ENCODE measurements at places on chromosomes 6 and 20. TPM values are rescaled to one million over a fixed set of nuclear protein-coding genes. Genes with fewer than 3 reads are reported as not detected.
A peak's percentile ranks its signal among the peaks of the same experiment; 100 is the strongest.

The MEP1A gene
- total RNA-seq: not detected

GRCh38 chr6:110103260-110103659 is 76.2 kb downstream of the WASF1 start:
- DNase-seq: peak; percentile 34

DNA sequence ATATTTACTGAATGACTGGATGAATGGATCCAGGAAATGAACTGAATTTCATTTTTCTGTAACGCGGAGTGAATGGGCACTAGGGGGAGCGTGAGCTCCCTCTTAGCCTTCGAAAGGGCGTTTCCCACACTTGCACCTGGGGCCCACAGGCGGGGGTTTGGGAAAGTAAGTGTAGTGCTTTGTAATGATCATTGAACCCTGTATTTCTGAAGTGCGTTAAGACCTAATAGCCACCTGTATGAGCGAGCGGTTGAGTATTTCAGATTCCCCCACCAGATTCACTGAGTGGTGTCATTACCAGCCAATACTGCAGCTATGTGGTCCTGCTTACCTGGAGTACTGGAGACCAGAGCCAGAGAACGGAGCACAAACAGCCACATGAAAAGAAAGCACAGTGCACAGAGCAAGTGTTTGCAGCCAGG is 10.5 kb downstream of the SYTL3 start:
- DNase-seq: peak; percentile 47

The MDFI gene
- total RNA-seq: 61.3 TPM

- DNase-seq: no peak
These were observed 97.4 kb downstream of the YTHDF1 start for GRCh38 chr20:63118303-63119120.

The HLA-DMB gene
- total RNA-seq: 0.38 TPM

- peak; percentile 58 for DNase-seq
These were observed 42.9 kb downstream of the BCAS4 start for GRCh38 chr20:50837532-50838321.

DNA sequence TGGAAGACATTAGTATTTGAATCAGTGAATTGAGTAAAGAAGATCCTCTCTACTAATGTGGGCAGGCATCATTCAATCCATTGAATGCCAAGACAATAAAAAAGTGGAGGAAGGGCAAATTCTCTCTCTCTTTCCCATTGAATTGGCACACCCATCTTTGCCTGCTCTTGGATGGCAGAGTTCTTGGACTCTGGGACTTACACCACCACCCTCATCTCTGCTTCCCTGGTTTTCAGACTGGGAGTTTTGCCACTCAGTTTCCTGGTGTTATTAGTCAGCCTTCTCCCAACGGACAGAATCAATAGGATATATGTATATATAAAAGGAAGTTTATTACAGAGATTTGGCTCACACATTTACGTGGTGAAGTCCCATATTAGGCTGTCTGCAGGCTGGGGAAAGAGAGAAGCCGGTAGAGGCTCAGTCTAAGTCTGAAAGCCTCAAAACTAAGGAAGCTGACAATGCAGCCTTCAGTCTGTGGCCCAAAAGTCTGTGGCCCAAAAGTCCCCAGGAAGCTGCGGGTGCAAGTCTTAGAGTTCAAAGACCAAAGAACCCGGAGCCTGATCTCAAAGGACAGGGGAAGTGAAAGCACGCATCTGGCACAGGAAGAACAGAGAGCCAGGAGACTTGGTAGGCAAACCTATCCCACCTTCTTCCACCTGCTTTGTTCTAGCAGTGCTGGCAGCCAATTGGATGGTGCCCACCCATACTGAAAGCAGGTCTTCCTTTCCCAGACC is 64.4 kb downstream of the SMPDL3A start:
- no peak for DNase-seq

GRCh38 chr6:24051942-24052589 is 73.9 kb upstream of the NRSN1 start:
- DNase-seq: no peak

The LY6G6F gene
- total RNA-seq: not detected

GRCh38 chr6:13407709-13408695 is 79.4 kb downstream of the GFOD1 start:
- DNase-seq: peak; percentile 97

DNA sequence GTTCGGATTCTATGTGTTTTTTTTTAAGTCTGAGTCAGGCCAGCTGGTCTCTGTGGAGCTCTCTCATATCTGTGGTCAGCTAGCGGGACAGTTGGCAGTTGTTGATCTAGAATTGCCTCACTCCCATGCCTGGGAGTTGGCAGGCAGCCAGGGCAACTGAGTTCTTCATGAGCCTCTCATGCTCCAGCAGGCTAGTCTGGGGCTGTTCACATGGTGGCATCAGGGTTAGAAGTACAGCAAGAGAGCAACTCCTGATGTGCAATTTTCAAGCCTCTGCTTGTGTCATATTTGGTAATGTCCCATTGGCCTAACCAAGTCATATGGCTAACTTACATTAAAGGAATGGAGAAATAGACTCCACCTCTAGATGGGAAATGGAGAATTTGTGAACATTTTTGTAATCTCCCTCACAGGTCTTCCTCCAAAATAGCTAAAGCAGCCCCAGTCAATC is 6.7 kb upstream of the IFT52 start:
- DNase-seq: peak; percentile 90

The SLC44A4 gene
- 10.5 TPM for total RNA-seq

GRCh38 chr20:62643521-62644043 is 1.3 kb downstream of the SLCO4A1 start:
- DNase-seq: no peak

DNA sequence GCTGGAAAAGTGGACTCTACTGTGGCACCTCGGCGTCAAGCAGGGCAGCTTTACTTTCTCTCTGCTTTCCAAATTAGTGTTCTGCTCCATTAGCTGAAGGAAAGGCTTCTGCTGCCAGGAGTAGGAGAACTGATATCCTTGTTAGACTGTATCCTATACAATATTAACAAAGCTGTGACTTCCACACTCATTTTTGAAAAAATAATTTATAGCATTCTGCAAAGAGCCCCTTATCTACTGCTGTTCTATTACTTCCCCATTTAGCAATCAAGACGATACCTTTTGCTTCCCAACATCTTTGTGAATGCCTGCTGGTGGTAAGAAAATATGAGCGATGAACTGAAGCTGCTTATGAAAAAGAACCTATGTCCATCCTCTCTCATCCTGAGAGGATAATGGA is 151.1 kb downstream of the UBE3D start:
- no peak for DNase-seq

DNA sequence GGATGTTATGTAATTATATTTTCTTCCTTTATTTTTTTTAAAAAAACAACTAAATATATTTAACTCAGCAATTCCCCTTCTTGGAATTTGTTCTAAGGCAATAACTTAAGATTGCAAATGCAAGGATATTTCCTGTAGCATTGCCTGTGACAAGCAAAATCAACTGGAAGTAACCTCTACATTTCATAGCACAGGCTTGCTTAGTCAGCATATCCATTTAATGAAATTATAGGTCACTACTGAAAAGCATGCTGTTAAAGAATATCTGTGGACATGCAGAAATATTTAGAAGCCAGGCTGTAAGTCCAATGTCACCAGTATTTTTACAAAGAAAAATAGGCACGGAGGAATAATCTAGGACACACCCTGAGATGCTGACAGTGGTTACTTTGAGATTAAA is 8.7 kb upstream of the MEP1A start:
- DNase-seq: no peak

- DNase-seq: no peak
These were observed 94.0 kb downstream of the ZMYND8 start for GRCh38 chr20:47262365-47263013.

The IRF4 gene
- not detected for total RNA-seq

DNA sequence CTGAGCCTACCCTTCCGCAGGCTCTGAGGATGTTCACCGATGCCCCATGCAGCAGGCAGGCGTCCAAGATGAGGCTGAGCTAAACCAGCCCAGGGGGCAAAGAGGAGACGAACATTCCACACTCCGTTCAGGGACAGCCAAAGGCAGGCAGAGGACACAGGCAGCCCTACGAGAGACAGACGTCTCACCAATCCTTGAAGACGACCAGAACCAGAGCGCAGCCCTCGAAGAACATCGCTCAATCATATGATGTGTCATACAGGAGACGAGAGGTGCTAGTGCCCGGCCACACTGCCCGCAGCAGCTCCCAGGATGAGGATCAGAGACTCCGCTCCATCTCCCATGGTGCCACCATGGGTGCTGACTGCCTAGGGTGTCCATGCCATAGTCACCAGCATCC is 35.6 kb upstream of the TMEM181 start:
- no peak for DNase-seq

- no peak for DNase-seq
These were observed 43.6 kb downstream of the NTSR1 start for GRCh38 chr20:62752181-62752670.

GRCh38 chr6:128395596-128395995 is 124.8 kb downstream of the PTPRK start:
- no peak for DNase-seq

DNA sequence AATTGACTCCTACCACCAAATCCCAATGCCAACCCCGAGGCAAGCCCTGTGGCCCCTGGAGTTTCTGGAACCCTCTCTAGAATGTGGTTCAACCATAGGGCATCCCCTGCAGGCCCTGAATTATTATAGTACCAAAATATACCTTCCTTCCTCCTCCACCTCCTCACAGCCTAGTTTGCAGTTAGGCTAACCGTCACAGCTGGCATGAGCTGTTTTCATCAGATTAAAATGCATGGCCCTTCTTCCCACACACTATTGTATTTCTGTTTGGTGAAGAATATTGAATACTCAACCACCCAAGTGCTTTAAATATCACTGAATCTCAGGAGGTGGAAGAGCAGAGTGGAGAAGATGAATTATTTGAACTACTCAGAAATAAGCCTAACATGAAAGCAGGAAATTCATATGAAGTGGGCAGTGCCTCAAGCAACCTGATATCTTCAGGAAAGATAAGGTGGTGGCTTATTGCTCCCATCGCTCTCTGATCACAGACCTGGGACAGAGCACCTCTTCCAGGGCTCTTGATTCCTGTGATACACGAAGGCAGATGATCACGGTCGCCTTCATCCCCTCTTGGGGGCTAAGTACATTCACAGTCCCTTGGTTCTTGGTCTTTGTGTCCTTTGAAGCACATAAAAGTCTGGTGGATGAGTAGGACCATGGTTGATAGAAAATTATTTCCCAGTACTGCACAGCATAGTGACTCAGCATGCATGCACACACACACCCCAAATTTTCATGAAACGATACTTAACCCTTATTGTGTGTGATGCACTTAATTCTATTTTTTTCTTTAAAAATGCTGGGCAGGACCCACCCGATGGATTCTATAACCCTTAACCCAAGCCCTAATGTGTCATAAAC is 90.9 kb downstream of the PSMG4 start:
- no peak for DNase-seq

- DNase-seq: peak; percentile 85
These were observed 107.7 kb downstream of the CD109 start for GRCh38 chr6:73803562-73804241.

DNA sequence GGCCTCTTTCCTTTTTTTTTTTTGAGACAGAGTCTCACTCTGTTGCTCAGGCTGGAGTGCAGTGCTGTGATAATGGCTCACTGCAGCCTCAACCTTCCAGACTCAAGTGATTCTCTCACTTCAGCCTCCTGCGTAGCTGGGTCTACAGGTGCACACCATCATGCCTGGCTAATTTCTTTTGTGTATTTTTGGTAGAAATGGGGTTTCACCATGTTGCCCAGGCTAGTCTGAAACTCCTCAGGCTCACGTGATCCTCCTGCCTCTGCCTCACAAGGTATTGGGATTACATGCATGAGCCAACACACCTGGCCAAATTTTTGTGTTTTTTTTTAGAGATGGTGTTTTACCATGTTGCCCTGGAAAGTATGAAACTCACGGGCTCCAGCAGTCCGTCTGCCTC is 29.3 kb downstream of the SRC start:
- no peak for DNase-seq

The FNDC1 gene
- total RNA-seq: not detected

The MUCL3 gene
- under 0.01 TPM for total RNA-seq

DNA sequence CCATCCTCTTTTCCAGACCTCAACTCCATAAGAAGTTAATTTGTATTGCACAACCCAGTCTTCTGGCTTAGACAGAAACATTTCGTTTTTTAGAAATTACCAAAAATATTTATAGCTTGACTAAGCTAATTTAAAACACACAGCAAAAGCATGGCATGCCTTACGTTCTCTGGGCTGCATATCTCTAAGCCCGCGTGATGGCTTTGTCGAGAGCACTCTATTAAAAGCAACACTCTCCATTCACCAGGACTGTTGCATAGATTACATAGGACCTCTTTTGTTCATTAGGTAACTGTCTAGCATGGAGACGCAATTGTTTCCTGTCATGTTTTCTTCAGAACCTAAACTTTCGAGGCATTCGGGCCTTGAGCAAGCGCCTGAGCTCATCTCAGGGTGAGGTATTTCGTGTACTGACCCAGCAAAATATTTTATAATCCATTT is 104.5 kb downstream of the IBTK start:
- no peak for DNase-seq

- no peak for DNase-seq
These were observed 11.7 kb upstream of the SCUBE3 start for GRCh38 chr6:35202066-35202546.

DNA sequence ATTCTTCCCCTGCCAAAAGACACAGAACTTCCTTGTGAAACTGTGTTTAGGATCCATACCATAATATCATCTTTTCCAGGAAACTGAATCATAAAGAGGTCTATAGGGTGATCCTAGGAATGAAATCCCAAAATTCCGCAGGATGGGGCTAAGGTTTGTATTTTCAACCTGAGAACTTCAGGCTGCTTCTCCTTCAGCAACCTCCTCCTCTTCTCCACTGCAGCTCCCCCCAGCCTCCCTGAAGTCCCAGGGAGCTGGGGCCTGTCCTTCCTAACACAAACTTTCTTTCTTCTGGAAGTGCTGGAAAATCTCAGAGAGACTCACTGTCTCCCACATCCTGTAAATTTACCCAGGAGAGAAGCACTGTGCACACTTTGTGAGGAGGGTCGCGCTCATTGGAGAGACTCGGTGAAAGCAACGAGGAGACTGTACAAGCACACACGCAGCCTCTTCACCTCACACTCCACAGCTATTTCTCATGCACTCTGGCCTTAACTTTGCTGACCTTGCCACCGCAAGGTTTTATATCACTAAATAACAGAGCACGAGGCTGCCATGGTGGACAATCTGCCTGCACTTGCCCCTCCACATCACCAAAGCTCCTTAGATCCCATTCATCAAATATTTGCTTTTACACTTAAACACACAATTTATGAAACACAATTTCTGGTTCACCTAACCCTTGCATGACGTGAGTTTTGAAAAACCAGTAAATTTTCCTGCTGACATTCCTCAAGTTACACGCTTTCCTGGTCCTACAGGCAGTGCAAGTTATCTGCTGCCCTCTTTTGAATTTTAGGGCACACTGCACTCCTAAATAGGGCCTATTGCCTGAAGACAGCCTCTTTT is 14.3 kb downstream of the ID4 start:
- peak; percentile 65 for DNase-seq

The GPR63 gene
- 0.38 TPM for total RNA-seq

- DNase-seq: peak; percentile 97
These were observed 73.3 kb downstream of the IGF2R start for GRCh38 chr6:160042014-160042773.
